ENCODE measurements at places on chromosomes 12 and 14.

GRCh38 chr12:65525491-65526141, 247.1 kb downstream of the MSRB3 start:
- no peak for DNase-seq

GRCh38 chr12:89470741-89471509, 53.7 kb downstream of the GALNT4 start:
- DNase-seq = peak; percentile 31

DNA sequence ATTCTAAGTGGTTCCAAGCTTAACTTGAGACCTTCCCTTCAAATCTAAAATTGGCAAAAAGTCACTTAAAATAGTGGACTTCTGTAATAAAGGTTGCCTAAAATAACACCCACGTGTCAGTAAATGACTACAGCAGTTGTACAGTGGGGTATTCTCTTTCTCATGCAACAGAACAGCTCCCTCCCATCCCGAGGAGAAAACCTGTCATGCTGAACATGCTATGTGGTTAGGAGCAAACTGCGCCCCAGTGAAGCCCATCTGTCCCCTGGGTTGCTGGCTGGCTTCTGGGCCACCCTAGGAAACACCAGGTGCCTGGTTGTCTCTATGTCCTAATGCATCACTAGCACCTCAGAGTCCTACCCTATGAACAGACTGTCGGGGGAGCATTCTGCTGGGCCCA, 2.7 kb downstream of the BTBD6 start:
- no peak for DNase-seq

GRCh38 chr12:38788106-38788505, 117.3 kb downstream of the CPNE8 start:
- no peak for DNase-seq

DNA sequence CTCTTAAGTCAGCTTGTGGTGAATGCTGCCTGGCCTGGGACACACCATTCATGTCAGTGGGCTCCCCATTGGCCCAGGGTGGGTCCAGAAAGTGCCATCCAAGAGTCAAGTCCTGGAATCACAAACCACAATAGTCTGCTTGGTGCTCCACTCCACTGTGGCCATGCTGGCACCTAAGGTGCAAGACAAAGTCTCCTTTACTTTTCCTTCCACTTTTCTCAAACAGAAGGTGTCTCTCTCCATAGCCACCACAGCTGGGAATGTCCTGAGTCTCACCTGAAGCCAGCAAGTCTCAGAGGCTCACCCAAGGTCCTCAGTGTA, 9.0 kb downstream of the RDH16 start:
- no peak for DNase-seq

DNA sequence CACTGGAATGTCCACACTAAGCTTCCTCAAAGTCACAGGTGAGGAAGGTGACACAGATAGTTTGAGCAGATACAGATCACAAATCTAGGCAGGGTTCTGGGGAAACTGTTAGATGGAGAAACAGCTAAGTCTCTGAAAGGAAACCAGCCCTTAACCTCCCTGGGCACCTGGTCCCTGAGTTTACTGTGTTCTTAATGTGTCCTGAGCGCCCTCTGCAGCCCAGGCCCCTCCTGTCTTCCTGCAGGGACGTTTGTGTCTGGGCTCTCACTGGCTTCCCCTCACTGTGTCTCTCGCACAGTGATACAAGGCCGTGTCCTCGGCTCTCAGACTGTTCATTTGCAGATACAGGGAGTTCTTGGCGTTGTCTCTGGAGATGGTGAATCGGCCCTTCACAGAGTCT, 684.3 kb downstream of the TMEM121 start:
- DNase-seq = no peak

- peak; percentile 16 for DNase-seq
Observed at GRCh38 chr12:94304566-94305061, 155.1 kb downstream of the CEP83 start.

DNA sequence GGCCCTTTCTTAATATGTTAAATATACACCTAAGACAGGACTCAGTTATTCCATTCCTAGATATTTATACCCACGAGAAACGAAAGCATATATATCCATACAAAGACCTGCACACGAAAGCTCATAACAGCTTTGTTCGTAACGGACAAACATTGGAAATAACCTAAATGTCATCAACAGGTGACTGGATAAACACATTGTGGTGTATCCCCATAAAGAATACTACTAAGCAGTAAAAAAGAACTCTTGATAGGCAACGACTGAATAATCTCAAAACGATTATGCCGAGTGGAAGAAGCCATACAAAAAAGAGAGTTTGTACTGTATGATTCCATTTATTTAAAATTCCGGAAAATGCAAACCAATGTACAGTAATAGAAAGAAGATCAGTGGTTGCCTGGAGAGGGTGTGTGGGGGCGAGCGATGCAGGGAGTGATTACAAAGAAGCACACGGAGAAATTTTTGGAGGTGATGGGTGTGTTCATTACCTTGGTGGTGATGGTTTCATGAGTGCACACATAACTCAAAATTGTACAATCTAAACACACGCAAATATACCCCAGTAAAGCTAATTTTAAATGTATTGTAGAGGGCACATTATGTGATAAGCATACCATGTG, 1.4 kb upstream of the SCN8A start:
- DNase-seq = no peak

DNA sequence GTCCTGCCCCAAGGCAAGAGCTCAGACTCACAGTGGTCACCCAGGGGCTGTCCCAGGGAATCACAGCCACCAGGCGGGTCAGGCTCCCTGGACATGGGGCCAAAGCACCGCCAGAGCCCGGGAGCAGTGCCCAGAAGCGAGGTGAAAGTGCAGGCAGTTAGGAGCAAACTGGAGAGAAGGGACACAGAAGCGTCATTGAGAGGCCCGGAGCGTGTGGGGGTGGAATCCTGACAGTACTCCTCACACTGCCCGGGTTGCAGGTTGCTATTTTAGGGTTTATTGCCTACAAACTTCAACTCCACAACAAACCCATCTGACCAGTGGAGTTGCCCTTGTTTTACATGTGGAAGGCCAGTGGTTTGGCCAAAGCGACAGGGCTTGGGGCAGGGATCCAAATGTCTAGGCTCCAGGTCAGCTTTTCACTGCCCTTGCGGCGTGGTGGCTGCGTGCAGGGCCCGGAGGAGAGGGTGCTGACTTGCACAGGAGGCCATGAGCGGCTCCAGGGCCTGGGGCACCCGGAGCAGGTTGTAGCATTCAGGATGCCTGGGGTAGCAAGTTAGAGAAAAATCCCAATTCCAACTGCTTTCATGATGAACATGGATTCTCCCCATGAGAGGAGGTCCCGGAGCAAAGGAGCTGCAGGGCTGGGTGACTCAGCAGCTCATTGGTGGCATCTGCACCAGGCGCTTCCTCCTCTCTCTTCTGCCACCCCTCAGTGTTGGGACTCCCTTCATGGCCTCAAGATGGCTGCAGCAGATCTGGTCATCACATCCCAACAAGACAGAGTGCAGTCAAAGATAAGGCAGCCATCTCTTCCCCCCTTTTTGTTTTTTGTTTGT, 112.3 kb upstream of the NCOR2 start:
- no peak for DNase-seq
